ENCODE measurements at places on chromosomes 1 and 21.

GRCh38 chr1:39722495-39722894 is 16.2 kb upstream of the PPIE start:
- DNase-seq, result no peak

- no peak for DNase-seq
These were observed 10.1 kb downstream of the ADPRS start for GRCh38 chr1:36098650-36099365.

DNA sequence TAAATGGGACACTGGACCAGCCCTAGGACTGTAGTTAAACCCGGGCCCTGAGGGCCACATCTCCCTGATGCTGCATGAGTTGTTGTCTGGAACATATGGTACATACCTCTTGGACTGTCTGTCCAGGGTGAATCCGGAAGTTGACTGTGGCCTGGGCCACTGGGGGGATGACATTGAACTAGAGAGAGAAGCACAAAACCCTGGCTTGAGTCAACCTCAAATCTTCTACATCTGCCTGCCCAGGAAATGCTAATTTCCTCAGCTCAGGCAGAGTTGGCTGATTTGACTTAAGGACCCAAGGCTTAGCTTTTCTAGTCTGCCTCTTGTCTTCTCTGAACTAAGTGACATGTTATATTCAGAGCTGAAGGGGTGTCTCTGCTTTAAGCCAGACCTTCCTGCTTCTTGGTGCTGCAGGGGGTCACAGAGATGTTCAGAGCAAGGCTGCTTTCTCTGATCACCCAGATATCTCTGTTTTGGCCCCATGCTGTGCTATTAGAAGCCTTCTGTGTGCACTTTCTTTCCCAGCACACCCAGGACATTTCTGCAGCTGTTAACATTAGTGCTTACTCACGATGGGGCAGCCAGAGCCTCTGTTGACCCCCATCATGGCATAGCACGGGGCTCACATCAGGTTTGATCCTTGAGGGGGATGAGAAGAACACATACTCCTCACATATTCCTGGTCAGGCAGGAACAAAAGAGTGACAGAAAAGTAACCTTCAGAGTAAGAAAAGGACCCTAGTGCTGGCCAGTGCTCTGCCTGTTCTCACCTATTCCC is 9.6 kb downstream of the PM20D1 start:
- DNase-seq, result no peak

DNA sequence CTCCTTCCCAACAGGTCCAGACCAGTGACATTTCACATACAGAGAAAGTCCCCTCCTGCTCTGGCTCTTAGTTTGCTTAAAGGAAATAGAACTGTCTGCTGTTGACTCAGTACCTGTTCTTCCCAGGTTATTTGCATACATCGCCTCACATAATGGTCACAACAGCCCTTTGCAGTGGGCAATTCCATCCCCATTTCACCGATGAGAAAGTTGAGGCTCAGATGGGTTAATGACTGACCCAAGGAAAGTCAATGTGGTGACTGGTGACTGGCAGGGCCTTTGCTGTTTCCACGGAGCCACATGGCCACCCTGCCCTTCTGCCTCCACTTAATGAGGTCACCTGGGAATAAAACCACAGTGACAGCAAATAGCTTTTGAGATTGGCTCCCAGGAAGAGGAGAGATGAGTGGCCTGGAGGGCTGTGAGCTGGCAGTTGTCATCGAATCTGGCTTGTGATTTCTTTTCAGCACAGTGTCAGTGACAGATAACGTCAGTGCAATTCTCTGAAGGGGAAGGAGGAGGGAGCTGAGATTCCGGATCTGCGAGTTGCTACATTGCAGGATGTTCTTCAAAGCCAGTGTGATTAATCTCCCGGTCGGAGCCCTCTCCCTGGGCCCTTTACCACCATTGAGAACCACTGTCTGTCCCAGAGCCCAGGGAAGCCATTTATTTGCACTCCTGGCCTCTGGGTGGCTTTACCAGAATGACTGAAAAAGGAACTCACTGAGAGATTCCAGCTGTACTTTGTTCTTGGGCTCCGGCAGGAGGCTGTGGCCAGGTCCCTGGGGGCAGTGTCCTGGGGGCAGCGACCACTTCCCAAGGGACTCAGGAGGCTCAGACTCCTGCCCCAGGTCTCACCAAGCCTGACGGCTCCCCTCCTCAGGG is 117.2 kb downstream of the CNIH3 start:
- DNase-seq, result no peak

DNA sequence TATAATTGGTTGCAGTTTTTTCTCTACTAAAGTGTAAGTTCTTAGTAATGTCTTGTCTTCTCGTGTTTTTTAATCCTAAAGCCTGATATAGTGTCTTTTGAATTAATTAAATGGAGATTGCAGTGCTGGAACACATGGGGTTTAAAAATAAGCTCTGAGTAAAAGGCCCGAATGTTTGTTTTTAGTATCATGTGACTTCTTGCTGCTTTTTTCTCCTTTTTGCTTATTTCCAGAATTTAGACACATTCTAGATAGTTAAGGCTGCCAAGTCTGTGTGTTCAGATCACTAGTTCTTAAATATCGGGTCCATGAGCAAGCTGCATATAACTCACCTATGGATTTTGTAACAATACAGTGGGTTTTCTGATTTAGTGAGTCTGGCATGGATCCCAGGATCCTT is 27.5 kb downstream of the KCTD3 start:
- no peak for DNase-seq

DNA sequence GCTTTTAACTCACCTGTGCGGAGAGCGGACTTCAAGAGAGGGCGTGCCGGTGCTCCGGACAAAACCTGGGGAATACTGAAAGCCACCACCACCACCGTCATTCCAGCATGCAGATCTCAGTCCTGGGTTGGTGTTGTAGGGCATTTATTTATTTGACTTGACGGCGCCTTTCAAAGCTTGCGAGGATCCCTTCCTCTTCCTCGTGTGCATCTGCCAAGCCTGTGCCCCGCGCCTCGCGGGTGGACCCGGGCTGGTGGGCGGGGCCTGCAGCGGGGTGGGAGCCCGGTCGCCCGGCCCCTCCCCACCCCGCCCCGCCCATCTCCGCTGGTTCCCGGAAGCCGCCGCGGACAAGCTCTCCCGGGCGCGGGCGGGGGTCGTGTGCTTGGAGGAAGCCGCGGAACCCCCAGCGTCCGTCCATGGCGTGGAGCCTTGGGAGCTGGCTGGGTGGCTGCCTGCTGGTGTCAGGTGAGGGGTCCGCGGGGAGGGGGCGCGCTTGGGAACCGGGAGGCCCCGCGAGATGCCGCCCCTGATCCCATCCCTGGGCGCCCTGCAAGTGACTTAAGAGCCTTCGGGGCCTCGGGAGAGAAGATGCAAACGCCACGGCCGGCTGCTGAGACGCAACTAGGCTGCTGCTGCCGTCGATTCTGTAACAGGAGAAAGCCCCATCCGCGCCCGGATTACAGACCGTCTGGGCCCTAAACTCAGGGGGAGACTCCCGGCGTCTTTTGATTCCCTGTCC is at the start of gene IL10RB:
TSS of gene IL10RB (plus strand) at position 318 of the 739 bp plus-strand sequence. CDS start at position 417, 99 bp downstream.
- DNase-seq, result peak; percentile 45

- DNase-seq, result no peak
These were observed 6.7 kb downstream of the C1orf105 start for GRCh38 chr1:172427191-172427590.

GRCh38 chr1:21362096-21362495 is 71.8 kb upstream of the ECE1 start:
- DNase-seq, result no peak

- DNase-seq, result no peak
These were observed 375.6 kb downstream of the AMY1C start for GRCh38 chr1:104125266-104125665.

DNA sequence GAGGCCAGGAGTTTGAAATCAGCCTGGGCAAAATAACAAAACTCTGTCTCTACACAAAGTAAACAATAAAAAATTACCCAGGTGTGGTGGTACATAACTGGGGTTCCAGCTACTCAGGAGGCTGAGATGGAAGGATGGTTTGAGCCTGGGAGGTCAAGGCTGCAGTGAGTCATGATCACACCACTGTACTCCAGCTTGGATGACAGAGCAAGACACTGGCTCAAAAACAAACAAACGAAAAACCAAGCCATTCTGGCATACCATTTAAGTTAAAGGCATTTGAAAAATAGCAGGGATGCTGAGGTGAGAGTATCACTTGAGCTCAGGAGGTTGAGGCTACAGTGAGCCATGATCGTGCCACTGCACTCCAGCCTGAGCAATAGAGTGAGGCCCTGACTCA is 5.3 kb upstream of the ALDH9A1 start:
- DNase-seq, result no peak

DNA sequence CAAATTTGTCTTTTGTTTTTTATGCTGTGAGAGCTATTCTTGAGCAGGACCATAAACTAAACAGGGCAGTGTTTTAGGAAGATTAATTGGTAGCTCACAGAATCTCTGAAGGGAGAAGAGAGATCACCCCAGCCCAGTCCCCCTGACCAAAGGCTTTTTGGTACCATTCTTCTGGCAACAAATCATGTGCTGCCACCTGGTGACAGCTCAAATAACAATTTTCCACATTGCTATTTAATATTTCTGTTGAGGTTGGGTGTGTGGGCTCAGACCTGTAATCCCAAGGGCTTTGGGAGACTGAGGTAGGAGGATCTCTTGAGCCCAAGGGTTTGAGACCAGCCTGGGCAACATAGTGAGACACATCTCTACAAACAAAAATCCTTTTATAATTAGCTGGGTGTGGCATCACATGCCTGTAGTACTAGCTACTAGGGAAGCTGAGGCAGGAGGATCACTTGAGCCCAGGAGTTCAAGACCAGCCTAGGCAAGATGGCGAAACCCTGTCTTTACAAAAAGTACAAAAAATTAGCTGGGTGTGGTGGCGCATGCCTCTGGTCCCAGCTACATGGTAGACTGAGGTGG is 2.2 kb upstream of the TESK2 start:
- no peak for DNase-seq

DNA sequence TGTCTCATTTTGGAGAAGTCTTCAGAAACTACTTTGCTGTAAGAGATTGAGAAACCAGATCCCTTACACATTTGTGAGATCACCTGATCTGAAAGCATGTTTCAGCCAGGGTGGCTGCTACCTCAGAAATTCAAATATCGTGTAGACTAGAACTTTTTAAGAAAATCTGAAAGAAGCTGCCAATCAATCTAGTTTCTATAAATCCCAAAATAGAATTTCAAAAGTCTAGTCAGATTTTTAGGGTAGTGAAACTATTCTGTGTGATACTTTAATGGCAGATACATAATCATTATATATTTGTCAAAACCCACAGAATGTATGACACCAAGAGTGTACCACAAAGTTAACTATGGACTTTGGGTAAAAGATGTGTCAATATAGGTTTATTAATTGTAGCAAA is 79.9 kb upstream of the PLPPR5 start:
- DNase-seq, result no peak
